ENCODE measurements at places on chromosomes 12 and 14.

DNA sequence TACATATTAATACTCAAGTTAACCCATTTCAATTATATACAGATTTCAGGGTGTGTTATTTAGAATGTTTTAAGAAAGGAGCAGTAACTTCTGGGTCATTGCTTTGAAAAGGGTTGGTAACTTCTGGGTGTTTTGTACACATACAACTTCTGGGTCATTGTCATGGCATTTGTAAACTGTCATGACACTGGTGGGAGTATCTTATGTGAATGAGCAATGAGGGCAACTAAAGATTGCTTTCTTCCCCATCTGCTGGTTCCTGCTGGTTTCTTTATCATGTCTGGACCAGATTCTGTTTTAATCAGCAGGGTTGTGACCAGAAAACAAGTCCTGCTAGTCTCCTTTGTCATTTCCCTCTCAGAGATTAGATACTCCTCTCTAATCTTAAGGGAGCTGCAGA is 713.3 kb downstream of the LRFN5 start:
- DNase-seq: no peak

DNA sequence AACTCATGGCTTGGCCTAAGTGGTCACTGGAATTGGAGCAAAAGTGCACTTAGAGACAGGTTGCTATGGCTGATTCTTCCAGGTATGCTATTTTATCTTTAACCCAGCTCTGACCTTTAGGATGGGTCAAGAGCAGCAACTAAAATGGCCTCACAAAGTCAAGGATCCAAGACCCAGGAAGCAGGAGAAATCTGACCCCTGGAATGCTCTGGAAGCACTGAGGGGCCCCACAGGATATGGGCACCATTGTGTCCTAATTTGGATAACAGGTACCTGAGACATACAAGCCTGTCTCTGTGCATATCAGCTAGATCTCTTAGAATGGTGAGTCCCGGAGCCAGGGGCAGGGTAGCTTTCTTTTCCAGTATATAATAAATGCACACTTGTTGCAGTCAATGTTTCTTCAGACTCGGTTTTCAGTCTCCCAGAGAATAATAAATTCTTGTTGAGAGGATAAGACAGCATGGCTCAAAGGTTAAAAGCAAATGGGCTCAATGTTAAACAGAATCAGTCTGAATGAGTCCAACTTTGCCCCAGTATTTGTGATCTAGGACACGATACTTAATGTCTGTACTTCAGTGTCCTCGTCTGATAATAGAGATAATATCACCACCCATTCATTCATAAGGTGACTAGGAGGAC is 29.3 kb upstream of the TMCC3 start:
- DNase-seq: no peak

GRCh38 chr14:71711619-71712018 is 220.6 kb upstream of the RGS6 start:
- no peak for DNase-seq

- DNase-seq: no peak
Observed at GRCh38 chr12:56212361-56212760, 9.4 kb downstream of the RNF41 start.

GRCh38 chr14:90678846-90679362 is 137.3 kb downstream of the TTC7B start:
- DNase-seq: no peak

GRCh38 chr12:47214771-47215170 is 135.0 kb upstream of the AMIGO2 start:
- DNase-seq: no peak

GRCh38 chr14:42719391-42719790 is 1112.7 kb downstream of the LRFN5 start:
- DNase-seq: no peak

DNA sequence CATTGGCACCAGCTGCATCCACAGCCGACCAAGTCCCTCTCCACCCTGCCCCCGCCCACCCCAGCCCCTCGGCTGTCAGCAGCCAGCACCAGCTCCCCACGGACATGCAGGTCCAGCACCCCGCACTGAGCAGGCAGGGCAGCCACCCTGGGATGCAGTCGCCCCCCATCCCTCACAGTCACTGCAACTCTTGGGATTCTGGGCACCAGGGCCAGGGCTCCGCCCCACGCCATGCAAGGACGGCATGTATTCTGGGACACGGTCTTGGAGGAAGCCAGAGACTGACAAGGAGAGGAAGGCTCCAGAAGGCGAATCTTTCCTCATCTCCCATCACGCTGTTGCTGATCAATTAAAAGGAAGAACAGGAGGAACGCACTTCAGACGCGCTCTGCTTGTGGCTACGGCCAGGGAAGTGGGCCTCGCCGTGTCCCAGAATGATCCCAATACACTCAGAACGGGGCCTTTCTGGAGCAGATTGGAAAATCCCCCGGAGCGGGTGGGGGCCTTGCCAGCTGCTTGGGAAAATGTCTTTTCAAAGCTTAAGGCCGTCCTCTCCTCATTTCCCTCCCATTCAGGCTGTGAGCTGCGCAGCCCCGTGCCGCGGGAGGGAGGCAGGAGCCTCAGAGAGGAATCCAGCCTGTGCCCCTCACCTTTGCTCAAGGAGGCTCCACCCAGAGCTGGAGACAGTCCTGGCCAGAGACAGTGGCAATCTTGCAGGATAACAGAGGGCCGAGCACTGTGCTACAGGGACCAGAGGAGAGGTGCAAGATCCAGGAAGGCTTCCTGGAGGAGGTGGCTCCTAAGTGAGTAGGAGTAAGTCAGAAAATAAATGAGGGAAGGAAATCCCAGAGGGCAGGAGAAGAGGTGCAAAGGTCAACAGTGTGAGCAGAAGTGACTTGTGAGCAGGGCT is 54.1 kb upstream of the DIO3 start:
- DNase-seq: no peak

- DNase-seq: no peak
Observed at GRCh38 chr12:108046650-108047049, 82.4 kb upstream of the WSCD2 start.

DNA sequence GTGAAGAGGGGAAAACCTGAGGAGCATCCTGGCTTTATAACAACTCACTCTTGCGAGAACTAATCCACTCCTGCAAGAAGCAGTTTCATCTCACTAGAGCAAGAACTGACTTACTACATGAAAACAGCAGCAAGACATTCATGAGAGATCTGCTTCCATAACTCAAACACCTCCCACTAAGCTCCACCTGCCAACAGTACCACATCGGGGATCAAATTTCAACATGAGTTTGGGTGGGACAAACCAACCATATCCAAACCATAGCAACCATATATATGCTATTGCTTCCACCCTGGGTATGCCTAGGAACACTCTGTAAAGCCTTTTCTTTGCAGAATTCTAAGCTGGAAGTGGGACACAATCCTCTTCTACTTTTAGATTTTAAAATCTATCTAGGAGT is 13.9 kb upstream of the AVPR1A start:
- DNase-seq: no peak

DNA sequence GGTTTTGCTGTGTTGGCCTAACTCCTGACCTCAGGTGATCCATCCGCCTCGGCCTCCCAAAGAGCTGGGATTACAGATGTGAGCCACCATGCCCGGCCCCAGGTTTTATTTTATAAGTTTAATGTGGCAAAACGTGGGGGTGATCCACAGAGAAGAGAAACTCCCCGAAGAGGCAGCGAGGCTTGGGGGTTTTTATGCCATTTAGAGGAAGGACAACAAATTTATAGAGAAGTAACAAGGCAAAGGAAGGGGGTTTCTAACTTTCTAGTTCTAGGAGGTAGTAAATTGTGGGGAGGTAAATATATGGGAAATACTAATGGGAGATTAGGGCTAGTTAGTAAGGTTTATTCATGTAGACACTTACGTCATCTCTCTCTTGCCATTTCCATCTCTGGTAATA is 17.2 kb upstream of the PHC1 start:
- DNase-seq: no peak

- DNase-seq: no peak
Observed at GRCh38 chr12:13503094-13503835, 306.7 kb downstream of the EMP1 start.

- DNase-seq: no peak
Observed at GRCh38 chr14:50647753-50648152, 20.4 kb downstream of the SAV1 start.
